Fibroblast of lung (primary cell): ENCODE measurements at places on chromosomes 12 and 14.

DNA sequence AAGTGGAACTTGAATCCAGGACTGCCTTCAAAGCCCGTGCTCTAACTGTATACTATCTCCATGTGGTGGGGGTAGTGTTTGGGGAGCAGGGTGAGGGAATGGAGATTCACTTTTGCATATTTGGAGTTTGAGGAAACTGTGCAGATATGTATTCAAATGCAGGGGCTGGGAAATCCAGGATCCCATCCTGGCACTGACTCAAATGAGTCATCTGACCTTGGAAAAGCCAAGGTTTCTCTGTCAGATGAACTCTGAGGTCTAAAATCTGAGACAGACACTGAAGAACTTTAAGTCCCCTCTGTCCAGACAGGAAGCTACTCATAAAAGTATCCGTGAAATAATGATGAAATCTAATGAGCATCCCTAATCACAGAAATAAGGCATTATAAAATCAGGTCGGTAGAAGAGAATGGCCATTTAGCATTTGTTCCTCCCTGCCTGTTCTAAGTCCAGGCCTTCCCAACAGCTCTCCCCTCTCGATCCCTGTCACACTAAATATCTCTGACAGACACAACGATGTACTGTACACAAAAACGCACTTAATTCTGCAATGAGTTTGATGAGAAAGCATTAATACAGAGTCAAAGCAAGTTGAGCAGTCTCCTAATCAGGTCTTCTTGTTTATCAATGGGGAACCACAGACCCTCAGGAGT lies 14.4 kb downstream of the NIN start:
- peak; percentile 60 for DNase-seq

GRCh38 chr14:24632761-24633160 lies 1.2 kb downstream of the GZMB start:
- DNase-seq, result no peak

GRCh38 chr12:48883305-48884161 lies 17.9 kb upstream of the RND1 start:
- no peak for DNase-seq

GRCh38 chr12:77064896-77065360 lies 441 bp downstream of the E2F7 start:
- DNase-seq, result no peak

DNA sequence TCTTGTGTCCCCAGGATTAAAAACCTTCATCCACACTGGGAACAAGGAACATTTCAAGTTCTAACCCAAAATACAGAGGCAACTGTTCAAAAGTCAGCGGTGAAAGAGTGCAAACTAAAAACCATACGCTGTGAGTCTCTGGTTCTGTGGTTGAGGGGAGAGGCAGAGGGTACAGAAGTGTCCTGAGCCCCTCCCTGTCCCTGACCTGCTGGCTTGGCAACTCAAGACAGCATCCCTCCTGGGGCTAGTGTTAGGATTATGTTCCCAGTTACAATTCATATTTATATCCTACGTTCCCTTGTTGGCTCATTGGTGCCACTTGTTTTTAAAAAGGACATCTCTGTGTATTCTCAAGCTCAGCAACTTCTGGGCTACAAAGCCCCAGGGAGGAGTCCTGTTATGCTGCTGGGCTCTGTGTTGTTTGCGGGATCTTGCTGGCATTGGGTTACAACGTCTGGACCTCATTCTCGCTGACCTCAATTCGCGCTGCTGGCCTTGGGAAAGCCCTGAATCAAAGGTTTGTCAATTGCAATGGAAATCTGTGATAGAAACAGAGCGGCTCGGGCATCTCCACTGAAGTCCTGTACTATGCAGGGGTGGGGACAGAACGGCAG lies 420.8 kb downstream of the FUT8 start:
- no peak for DNase-seq

GRCh38 chr14:25944020-25944419 lies 653.8 kb downstream of the NOVA1 start:
- no peak for DNase-seq

DNA sequence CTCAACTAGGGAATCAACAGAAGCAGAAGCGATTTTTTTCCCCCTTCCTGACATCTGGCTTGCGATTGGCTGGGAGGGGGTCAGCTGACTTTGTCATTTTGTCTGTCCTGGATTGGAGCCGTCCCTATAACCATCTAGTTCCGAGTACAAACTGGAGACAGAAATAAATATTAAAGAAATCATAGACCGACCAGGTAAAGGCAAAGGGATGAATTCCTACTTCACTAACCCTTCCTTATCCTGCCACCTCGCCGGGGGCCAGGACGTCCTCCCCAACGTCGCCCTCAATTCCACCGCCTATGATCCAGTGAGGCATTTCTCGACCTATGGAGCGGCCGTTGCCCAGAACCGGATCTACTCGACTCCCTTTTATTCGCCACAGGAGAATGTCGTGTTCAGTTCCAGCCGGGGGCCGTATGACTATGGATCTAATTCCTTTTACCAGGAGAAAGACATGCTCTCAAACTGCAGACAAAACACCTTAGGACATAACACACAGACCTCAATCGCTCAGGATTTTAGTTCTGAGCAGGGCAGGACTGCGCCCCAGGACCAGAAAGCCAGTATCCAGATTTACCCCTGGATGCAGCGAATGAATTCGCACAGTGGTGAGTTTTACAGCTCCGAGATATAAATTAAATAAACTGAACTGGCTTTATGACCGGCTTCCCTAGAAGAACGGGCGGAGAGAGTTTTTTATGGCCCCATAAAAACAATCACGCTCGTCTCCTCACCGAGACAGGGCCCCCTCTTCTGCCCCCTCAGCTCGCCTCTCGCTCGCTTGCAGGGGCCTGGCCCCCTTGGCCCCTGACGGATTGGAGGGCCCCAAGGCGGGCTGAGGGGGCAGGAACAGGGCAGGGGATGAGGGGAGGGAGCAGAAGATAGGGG lies at the start of gene HOXC6:
Gene HOXC6 (plus strand): TSS at position 127 of the 888 bp plus-strand sequence. CDS start 82 bp downstream, at position 209.
- DNase-seq, result peak; percentile 24

- no peak for DNase-seq
Measured at GRCh38 chr14:68661226-68662225, 131.3 kb downstream of the ZFP36L1 start.

GRCh38 chr12:124853781-124854636 lies 9.7 kb downstream of the SCARB1 start:
- DNase-seq, result no peak

GRCh38 chr14:45252366-45253069 lies 484 bp downstream of the MIS18BP1 start:
- peak; percentile 21 for DNase-seq

DNA sequence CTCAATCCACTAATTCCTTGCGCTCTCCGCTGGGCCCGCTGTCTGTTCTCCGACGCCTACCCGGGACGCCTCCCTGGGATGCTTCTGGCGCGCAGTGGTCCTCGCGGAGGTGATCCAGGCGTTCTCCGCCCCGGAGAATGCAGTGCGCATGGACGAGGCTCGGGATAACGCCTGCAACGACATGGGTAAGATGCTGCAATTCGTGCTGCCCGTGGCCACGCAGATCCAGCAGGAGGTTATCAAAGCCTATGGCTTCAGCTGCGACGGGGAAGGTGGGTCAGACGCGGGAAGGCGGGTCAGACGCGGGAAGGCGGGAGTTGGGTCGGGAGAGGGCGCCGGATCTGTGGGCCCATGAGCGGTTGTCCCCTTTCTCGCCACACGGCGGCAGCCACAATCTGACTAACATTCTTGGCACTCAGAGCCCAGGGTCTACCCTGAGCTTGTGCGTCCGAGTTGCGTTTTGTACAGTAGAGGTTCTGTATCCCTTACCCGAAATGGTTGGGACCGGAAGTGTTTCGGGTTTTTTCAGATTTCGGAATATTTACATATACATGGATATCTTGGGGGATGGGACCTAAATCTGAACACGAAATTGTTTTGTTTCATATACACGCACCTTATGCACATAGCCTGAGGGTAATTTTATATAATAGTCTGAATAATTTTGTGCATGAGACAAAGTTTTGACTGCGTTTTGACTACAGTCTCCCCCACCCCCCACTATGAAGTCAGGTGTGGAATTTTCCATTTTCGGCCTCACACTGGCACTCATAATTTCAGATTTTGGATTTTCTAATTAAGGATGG lies 762 bp downstream of the C12orf57 start:
- peak; percentile 93 for DNase-seq

- no peak for DNase-seq
Measured at GRCh38 chr12:39846304-39846703, 226.7 kb upstream of the ABCD2 start.

DNA sequence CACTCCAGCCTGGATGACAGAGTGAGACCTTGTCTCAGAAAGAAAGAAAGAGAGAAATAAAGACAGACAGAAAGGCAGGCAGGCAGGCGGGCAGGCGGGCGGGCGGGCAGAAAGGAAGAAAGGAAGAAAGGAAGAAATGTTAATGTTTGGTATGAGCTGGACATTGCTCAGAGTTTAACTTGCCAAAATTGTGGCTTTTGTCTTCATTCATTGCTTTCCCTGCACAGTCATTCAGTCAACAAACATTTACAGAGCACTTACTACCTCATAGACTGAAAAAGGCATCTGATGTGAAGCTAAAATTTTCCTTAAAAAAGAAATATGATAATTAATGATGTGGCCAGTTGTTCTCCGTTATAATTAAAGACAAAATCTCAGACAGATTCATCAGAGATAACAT lies 247.1 kb downstream of the SPTSSA start:
- peak; percentile 59 for DNase-seq

DNA sequence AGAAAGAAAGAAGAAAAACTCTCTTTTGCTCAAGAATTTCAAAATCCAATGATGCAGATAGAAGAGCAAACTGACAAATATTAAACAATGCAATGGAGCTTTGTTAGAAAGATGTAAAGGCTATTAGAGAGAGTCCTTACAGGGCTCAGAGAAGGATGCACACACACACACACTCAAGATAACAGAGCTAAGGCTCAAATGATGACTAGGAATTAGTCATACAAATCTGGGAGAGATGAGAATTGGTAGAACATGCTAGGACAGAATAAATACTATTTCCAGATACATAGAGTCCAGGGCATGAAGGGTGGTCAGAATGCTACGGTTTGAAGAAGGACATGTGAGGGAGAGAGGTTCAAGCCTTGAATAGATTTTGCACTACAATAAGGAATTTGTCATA lies 650.1 kb upstream of the MDGA2 start:
- peak; percentile 57 for DNase-seq

- DNase-seq, result no peak
Measured at GRCh38 chr12:48794870-48795269, 6.0 kb upstream of the ADCY6 start.
